H1 (cell line): ENCODE measurements at places on chromosomes 6 and 20. TPM values are rescaled to one million over a fixed set of nuclear protein-coding genes. Genes with fewer than 3 reads are reported as not detected.

- H3K36me3 ChIP-seq, result no peaks in the 10 kb centered on the region
- no peak overlapping the region for H3K4me3 ChIP-seq
- DNase-seq, result no peak
- no peaks in the 10 kb centered on the region for H3K4me1 ChIP-seq
Measured at GRCh38 chr6:25248123-25248522, 31.1 kb upstream of the CARMIL1 start.

The OTOR gene
- total RNA-seq, result not detected in 2 replicates

The PSORS1C2 gene
- not detected in 2 replicates for total RNA-seq

GRCh38 chr6:169229615-169230321 is 23.9 kb downstream of the THBS2 start:
- peak; percentile 23 for DNase-seq
- no peaks in the 10 kb centered on the region for H3K4me1 ChIP-seq
- H3K27me3 ChIP-seq, result no peaks in the 10 kb centered on the region
- H3K36me3 ChIP-seq, result peaks cover 30% of the 10 kb centered on the region
- H3K4me3 ChIP-seq, result no peak overlapping the region

- H3K27ac ChIP-seq, result no peak overlapping the region
- H3K4me1 ChIP-seq, result no peaks in the 10 kb centered on the region
- no peak overlapping the region for H3K4me3 ChIP-seq
- DNase-seq, result no peak
- H3K27me3 ChIP-seq, result no peaks in the 10 kb centered on the region; the same call in none of the 2 replicates
- H3K36me3 ChIP-seq, result no peaks in the 10 kb centered on the region
Measured at GRCh38 chr20:58213121-58213520, 15.3 kb downstream of the ANKRD60 start.

DNA sequence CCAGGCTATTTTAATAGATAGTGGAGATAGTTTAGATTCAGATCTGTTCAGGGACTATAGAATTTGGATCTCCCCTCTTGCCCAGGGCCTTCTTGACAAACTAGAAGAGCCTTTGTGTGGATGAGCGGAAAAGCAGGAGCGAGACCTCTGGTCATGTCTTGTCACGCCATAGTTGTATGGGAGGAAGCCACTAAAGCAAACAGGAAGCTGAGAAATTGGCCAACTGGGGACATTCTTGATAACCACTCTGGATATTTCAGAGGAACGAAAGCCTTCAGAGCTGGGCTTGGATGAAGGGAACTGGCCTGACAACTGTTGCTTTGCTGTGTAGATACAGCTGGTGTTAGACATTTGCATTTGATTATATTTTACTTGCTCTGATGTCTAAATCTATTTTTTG is 54.1 kb upstream of the EXOC2 start:
- H3K27me3 ChIP-seq, result no peaks in the 10 kb centered on the region
- H3K27ac ChIP-seq, result no peak overlapping the region
- DNase-seq, result no peak
- no peaks in the 10 kb centered on the region for H3K4me1 ChIP-seq
- H3K36me3 ChIP-seq, result no peaks in the 10 kb centered on the region

- H3K4me1 ChIP-seq, result peaks cover 7% of the 10 kb centered on the region; the same call in 1 of the 2 replicates
- DNase-seq, result no peak
- H3K36me3 ChIP-seq, result no peaks in the 10 kb centered on the region
Measured at GRCh38 chr6:11556309-11556708, 18.8 kb downstream of the TMEM170B start.

GRCh38 chr20:30502670-30503069 is 754.8 kb upstream of the DEFB115 start:
- no peaks in the 10 kb centered on the region for H3K27me3 ChIP-seq
- DNase-seq, result no peak
- H3K4me3 ChIP-seq, result no peak overlapping the region
- H3K36me3 ChIP-seq, result no peaks in the 10 kb centered on the region
- no peak overlapping the region for H3K27ac ChIP-seq
- H3K4me1 ChIP-seq, result no peaks in the 10 kb centered on the region

DNA sequence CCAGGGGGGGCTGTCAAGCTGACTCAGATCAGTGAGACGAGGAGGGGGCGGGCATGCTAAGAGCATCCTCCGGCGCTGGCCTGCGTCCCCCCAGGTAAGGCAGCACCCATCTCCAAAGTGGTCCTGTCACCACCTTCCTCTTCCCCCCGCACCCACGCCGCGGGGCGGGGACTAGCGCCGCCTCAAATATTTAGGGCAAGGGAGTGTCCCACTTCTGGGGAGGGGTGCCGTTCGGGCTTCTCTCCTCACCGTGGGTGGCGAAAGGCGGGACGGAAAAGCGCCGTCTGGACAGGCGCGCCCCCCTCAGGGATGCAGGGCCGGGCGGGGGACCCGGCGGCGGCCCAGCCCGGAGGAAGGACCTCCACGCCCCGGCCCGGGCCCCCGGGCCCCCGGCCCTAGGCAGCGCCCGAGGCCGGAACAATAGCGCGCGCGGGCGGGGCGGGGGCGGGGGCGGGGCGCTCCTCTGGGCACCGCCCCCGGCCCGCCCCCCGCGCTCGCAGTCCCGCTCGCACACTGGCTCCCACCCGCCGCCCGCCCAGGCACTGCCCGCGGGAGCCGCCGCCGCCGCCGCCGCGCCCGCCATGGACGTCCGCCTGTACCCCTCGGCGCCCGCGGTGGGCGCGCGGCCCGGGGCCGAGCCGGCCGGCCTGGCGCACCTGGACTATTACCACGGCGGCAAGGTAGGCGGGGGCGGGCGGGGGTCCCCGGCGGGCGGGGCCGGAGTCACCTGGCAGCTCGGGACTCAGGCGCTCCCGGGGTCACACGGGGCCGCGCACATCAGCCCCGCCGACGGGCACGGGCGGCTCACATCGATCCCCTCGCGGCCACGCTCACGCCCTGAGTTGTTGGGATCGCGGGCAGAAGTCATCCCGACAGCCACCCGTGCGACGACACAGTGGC is at the start of gene TOX2:
Gene TOX2, plus strand, starts transcription at position 542 of the 900 bp plus-strand sequence. Its CDS starts 40 bp downstream, at position 582.
- no peak for DNase-seq
- peaks cover 7% of the 10 kb centered on the region for H3K4me1 ChIP-seq
- H3K36me3 ChIP-seq, result no peaks in the 10 kb centered on the region

DNA sequence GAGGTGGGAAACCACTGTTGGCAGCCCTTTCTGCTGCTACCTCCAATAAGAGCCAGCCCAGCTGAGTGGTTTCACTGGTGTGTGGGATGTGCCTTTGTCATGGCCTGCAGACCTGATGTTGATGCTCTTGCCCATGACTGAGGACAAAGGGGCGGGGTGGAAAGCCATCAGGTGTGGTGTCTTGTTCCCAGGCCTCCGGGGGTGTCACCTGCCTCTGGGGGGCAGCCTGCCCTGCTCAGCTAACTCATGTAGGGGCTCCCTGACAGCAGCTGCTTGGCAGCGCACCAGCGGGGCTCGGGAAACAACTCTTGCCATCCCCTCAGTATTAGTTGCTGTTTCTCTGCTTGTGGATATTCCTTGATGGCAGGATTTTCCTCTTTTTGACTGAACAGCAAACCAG is 91.3 kb downstream of the LYRM2 start:
- no peaks in the 10 kb centered on the region for H3K27me3 ChIP-seq
- no peaks in the 10 kb centered on the region for H3K4me1 ChIP-seq
- no peak overlapping the region for H3K4me3 ChIP-seq

DNA sequence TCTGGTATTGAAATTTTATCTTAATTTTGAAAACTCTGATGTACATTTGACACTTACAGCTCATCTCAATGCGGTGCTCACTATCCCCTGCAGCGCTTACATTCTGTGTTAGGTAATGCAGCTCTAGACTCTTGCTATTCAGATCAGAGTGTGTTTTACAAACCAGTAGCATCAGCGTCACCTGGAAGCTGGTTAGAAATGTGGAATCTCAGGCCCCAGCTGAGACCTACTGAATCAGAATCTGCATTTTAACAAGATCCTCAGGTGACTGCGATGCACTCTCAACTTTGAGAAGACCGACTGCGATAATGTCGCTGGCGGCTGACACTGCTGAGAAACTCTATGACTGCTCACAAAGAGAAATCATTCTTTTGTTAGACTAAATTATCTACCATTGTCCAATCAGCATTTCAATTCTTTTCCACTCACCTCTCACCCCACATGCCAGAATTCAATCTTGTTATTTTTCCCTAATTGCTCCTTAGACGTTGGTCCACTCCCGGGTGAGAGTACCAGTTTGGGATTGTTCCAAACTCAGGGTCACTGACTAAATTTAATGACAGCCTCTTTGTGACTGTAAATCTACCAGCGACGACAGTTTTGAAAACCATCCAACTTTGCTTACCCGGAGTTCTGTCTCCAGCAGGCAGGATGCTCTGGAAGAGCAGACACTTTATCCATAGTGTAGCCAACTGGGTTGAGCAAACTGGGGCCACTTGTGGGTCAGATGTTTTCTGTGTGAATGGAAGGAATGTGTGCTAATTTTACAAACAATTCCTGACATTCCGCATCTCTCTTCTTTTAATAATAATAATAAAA is 140.1 kb upstream of the BTBD3 start:
- no peak overlapping the region for H3K27ac ChIP-seq
- peaks cover 3% of the 10 kb centered on the region; the same call in 1 of the 2 replicates for H3K4me1 ChIP-seq
- DNase-seq, result no peak
- peak overlapping the region; percentile 18; the same call in 1 of the 2 replicates for H3K4me3 ChIP-seq
- no peaks in the 10 kb centered on the region for H3K27me3 ChIP-seq

DNA sequence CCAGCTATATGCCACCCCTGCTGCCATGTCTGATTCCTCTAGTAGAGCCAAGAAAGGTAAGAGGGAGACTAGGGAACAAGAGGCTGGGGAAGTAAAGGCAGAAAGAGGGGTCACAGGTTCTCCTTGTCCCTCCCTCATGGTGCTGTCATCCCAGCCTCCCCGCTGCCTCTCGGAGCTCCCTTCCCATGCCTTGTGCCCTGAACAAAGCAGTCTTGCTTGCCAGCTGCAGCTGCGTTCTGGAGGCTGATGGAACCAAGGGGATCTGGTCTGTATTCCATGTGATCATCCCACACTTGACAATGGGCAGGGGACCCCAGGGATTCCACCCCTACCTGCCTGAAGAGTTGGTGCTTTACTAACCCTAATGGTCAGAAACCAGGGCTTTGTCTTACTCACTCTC is 61.4 kb downstream of the DAAM2 start:
- DNase-seq, result no peak
- H3K36me3 ChIP-seq, result no peaks in the 10 kb centered on the region
- no peaks in the 10 kb centered on the region for H3K27me3 ChIP-seq
- no peaks in the 10 kb centered on the region for H3K4me1 ChIP-seq
- H3K4me3 ChIP-seq, result no peak overlapping the region

The LRP11 gene
- 20.0 TPM in 2 replicates for total RNA-seq

GRCh38 chr6:100704961-100705360 is 176.2 kb downstream of the ASCC3 start:
- H3K4me1 ChIP-seq, result no peaks in the 10 kb centered on the region
- no peaks in the 10 kb centered on the region for H3K27me3 ChIP-seq
- H3K4me3 ChIP-seq, result no peak overlapping the region
- no peaks in the 10 kb centered on the region for H3K36me3 ChIP-seq
